GM19239 (cell line): ENCODE measurements at places on chromosomes 12 and 14.
A peak's percentile ranks its signal among the peaks of the same experiment; 100 is the strongest.

GRCh38 chr12:54259194-54260011, 20.5 kb downstream of the CBX5 start:
- DNase-seq, result peak; percentile 63

DNA sequence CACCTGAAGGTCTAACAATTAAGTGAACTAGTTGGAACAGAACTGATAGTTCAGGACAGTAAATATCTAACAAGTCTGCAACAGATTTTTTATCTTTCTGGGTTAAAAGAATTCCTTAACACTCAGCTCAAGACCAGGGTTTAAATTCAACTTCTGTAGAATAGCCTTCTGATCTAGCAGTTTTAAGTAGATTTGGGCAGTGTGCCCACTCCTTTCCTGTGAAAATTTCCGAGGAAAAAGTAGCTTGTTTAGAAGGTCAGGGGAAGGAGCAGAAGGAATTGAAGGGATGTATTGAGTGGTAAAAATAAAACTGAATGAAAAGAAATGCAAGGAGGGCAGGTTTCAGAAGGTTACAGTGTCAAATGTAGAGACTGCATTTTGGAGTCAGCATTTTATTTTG, 45.8 kb downstream of the ATL1 start:
- DNase-seq, result no peak

DNA sequence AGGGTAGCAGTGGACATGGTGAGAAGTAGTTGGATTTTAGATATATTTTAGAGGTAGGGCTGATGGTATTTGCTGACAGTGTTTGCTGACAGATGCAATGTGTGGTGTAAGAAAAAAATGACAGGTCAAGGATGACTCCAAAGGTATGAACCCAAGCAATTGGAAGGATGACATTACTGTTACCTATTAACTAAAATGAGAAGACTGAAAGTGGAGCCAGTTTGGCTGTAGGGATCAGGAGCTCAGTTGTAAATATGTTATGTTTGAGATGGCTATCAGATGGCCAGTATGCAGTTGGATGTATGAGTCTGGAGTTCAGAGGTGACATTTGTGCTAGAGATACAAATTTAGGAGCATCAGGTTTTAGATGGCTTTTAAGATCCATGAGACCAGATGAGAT, 17.4 kb upstream of the SERPINA6 start:
- DNase-seq, result no peak

DNA sequence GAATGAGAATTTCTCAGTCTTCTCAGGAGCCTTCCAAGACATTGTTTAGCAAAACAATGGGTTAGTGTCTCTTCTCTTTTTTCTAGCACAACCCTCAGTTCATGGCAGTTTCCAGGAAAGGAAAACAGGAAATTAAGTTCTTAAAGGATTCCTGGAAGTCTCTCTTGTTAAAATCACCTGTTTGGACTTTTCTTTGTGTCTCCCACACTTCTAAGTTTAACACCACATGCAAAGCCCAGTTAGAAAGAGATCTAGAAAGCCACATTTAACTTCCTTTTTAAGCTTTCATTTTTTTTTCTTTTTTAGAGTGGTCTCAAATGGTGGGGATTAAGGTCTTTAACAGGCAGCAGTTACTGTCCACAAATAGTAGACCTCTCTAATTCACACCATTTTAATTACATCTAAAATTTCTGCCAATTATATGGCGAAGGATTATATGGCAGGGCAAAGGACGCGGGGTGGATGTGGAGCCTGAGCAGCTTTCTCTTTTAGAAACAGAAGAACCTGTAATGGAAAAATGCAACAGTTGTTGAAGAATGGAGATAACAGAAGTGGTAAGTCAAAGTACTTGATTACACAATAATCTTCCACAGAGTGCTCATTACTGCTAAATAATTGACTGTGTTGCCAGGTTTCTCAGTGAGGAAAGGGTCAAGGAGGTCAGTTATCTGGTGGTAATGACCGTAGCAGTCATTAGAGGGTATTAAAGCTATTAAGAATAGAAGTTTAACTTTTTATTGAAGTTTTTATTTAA, 298.6 kb downstream of the AKAP6 start:
- DNase-seq, result no peak

DNA sequence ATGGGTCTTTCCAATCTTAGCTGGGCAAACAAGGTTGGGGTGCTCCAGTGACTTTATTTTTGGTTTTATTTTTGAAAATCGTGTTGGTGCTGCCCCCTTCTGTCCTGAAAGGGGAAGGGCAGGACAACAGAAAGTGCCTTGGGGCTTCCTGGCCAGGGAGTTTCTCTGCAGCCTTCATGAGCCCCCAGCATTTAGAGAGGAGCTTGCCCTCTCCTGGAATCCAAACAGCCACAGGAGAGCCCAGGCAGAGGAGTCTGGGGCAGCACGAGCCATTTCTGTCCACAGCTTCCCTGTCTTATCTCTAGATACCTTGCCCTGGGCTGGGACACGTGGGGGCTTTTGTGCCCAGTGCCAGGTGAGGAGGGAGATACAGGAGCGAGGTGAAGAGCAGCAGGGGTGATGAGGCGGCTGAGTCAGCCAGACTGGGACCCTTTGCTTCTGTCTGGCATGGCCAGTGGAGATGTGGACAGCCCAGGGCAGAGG, 4.4 kb upstream of the C1RL start:
- DNase-seq, result peak; percentile 60

GRCh38 chr14:71408362-71409030, 501.2 kb downstream of the PCNX1 start:
- no peak for DNase-seq

DNA sequence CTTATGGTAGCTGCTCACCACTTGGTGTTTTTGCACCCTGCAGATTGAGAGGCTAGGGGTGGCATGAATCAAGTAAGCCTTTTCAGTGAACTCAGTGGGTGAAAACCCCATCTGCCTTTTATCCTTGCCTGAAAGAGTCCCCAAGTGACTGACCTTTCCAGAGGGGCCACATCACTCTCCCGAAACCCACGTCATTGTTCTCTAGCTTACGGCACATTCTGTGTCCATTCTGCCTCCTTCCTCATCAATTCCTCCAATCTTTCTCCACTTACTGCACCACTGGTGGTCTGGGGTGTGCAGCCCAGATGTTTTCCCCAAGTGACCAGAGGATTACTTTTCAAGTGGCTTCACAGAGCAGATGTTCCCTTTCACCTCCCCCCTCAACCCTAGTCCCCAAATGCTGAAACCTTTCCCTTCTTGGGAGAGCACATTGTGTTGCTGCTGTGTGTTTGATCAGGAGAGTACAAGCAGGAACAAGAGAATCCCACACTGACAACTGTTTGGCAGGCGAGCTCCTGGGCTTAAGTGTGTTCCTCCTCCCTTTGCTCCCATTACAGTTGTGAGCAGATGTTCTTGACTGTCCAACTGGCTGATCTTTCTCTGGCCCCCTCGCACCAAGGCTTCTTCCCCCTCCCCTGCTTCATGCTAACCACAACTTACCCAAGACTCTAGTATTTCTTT, 138.0 kb upstream of the IGF1 start:
- no peak for DNase-seq

GRCh38 chr12:64431791-64432190, 20.1 kb upstream of the TBK1 start:
- DNase-seq, result no peak

GRCh38 chr12:94717108-94717507, 66.8 kb upstream of the TMCC3 start:
- no peak for DNase-seq

DNA sequence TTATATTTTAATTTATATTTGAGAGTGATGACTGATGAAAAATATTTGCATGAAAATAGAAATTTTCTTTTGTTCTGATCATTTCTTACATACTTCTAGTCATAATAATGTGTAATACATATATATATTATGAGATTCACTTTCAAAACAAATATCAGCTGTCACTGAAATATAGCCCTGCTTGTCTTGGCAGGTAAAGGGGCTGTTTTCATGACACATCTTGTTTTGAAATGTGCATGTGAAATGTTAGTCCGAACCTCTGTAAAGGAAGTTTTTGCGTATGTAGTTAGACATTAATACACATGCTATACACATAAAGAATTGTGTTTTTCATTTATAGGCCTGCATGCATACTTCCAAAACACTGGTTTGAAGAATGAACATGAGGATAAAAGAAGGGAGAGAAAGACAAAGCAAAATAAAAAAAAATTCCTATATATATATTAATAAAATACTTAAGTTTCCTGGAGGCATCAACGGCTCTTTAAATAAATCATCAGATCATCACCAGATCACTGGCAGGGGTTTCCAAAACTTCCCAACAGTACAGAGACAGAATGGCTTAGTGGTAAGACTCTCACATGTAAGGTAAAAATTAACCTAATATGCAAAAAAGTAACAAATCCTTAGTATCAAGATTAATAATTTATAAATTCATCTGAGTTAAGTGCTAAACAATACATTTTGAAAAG, 60.1 kb downstream of the SEL1L start:
- DNase-seq, result no peak

DNA sequence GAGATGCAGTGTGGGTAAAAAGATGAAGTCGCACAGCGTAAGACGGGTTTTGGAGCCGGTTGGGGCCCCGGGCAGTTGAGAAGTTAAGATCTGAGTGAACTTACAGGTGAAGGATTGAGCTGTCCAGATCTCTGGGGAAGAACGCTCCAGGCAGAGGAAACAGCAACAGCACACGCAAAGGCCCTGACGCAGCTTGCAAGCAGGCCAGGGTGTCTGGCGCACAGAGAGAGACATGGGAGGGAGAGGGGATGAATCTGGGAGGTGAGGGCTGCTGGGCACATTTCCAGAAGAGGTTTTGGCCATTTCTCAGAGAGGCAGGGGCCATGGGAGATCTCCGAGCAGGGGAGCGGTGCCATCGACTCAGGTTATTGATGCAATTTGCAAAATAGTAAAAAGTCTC, 31.0 kb downstream of the MYL2 start:
- no peak for DNase-seq

GRCh38 chr12:39116861-39117260, 211.5 kb upstream of the CPNE8 start:
- no peak for DNase-seq

DNA sequence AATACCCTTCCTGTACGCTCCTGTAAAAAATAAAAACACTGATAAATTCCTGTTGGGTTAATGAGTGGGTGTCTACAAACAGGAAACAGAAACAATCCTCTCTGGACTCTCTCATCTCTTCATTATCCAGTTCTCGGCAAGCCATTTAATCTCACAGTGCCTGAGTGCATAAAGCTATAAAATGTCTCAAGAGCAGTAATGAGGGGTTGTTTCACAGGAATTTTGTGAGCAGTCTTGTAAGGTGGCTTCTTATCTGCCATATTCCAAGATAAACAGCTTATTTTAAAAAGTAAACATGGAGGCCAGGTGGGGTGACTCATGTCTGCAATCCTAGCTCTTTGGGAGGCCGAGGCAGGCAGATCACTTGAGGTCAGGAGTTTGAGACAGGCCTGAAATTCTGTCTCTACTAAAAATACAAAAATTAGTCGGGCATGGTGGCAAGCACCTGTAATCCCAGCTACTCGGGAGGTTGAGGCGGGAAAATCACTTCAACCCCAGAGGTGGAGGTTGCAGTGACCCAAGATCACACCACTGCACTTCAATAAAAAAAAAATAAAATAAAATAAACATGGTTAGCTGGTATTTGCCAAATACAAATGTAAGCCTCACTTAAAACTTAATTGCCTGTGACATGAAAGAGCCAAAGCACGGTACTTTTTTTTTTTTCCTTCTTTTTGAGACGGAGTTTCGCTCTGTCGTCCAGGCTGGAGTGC, 54.0 kb downstream of the CLIP1 start:
- no peak for DNase-seq

DNA sequence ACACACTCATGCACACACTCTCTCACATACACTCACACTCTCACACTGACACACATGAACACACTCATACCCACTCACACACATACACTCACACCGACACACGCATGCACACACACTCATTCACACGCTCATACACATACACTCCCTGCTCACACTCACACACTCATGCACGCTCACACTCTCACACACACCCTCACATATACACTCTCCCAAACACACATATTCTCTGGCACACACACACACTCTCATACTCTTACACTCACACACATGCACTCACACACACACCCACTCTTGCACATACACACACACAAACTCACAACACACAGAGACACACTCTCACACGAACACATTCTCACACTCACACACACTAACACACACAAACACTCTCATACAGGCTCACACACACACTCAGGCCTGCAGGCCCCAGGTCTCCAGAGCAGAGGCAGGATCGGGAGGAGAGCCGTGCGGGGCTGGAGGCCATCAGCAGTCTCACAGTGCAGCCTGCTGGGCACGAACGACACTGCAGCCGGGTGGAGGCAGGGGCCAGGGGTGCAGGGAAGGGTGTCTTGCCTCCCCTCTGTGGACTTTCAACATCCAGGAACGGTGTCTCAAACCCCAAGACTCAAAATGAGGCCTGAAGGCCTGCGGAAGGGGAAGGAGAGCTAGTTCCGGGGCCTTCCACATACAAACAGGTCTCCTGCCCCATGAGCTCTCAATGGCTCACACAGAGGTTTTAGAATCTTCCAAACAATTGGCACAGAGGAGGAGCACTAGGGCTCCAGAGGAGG, 148.7 kb downstream of the ANO2 start:
- DNase-seq, result no peak

DNA sequence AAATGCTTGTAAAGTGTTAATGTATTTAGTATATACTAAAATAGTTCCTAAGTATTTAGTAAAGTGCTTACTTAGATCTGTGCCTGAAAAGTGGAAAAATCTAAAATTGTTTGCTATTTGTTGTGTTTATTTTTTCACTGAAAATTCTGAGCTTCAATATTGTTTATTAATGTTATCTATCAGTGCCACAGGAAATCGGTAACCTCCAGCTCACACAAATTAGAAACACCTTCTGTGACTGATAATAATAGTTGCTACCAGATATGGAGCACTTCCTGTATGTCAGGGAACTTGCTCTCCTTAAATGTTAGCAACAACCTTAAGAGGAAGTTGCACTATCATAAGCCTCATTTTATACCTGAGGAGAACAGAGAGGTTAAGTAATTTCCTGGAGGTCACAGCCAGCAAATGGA, 723 bp upstream of the LRP10 start:
- DNase-seq, result no peak

- peak; percentile 57 for DNase-seq
Measured at GRCh38 chr12:93847517-93848474, 170.6 kb downstream of the CRADD start.

- no peak for DNase-seq
Measured at GRCh38 chr14:105152794-105153241, 15.8 kb downstream of the JAG2 start.

DNA sequence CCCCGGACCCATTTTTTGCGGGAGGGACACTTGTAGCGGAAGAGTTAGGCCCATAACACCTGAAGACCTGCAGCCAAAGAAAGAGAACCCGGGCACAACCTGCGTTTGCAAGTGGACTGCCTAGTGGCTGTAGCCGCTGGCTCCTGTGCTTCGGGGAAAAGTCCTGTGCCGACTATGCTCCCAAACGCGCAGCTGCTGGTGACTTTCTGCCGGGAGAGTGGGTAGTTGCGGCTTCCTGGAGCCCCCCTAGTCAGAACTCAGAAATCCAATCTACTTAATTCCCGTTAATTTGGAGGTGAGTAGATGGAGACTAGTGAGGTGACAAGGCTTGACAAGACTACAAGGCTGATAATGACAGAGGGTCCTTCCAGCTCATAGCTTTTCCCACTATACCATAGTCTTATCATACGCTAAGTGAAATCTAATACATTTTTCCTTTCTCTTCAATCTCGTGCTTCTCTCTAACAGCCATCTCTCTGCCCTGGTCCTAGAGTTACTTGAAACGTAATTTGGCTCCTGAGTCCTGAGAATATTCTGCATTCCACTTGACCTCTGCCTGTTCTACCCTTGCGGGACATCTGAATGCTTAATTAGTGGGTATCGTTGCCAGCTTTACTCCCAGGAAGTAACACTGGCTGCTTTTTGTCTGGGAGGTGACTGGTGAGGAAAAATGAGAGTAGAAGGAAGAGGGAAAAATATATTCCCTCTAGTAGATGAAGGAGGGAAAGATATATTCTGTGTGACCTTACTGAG, 556 bp downstream of the MTHFD1 start:
- DNase-seq, result no peak
